ENCODE measurements at places on chromosomes 5 and 9.

GRCh38 chr5:1214936-1215220, 10.3 kb upstream of the SLC6A18 start:
- DNase-seq = no peak

- no peak for DNase-seq
Measured at GRCh38 chr5:100761192-100761591, 141.9 kb downstream of the ST8SIA4 start.

- no peak for DNase-seq
Measured at GRCh38 chr5:116669261-116670031, 94.8 kb upstream of the SEMA6A start.

GRCh38 chr9:104838958-104839357, 75.0 kb downstream of the NIPSNAP3B start:
- DNase-seq = no peak

DNA sequence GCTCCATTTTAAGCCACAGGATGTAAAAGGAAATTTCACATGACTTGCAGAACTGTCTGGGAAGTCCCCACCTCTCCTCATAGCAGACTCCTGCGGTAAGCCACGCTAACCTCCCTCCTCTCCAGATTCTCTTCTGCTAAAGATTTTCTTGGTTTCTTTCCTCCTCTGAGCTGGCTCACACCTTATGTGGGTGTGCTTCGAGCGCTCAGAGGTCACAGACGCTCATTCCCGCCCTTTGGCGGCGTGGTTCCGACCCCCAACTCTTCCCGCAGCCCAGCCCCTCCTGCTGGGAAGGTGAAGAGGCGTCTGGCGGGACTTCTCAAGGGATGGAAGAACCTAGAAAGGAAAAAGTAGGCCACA, 32.9 kb upstream of the CDK20 start:
- no peak for DNase-seq

DNA sequence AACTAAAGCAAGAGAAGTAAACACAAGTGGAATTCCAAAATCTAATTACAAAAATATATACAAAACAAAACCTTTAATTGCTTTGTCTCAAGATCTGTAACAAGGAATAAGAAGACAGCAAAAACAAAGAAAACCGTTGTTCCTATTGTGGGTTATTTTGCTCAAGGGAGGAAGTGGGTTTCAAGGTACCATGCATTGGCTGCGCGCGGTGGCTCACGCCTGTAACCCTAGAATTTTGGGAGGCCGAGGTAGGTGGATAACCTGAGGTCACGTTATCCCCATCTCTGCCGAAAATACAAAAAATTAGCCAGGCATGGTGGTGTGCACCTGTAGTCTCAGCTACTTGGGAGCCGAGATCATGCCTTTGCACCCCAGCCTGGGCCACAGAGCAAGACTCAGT, 12.1 kb upstream of the IQGAP2 start:
- DNase-seq = no peak

GRCh38 chr5:91243286-91243685, 139.8 kb downstream of the ARRDC3 start:
- DNase-seq = no peak

DNA sequence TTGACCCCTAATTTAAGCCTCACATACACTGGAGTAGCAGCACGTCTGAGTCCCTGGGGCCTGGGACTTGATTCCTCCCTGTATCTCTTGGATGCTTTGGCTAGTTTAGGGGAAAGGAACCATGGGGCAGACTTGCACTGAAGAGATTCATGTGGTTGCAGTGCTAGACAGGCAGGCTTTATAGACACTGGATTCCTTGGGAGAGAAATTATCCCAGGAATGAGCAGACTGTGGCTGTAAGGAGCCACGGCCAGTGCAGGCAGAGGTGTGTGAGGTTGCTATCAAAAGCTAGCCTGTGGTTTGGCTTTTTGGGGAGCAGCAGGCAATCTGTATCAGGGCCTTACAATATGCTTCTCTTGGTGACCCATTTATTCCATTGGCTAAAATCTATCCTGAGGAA, 20.5 kb upstream of the PITX1 start:
- no peak for DNase-seq

DNA sequence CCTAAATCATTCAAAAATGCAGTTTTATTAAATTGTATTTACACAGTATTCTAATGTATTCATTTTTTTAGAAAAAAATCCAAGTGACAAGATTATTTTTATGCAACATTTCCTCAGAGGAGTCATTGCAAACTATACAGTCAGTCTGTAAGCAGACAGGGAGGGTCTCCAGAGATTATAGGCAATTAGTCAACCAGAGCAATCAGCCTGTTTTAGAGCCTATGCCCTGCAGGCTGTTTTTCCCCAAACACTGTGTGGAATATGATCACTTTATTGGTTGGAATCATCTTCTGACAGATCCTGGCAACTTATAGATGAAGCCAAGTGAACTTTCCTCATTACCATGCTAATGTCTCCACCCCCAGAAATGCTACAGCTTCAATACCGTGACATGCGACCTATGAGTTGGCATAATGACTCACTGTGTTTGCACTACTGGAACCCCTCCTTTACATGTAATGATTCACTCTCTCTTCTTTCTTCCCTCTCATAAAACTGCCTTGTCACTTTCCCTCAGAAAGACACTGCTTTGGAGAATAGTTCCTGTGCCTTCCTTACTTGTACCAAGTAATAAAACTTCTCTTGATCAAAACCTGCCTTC, 577.7 kb upstream of the FTMT start:
- DNase-seq = peak; percentile 83

DNA sequence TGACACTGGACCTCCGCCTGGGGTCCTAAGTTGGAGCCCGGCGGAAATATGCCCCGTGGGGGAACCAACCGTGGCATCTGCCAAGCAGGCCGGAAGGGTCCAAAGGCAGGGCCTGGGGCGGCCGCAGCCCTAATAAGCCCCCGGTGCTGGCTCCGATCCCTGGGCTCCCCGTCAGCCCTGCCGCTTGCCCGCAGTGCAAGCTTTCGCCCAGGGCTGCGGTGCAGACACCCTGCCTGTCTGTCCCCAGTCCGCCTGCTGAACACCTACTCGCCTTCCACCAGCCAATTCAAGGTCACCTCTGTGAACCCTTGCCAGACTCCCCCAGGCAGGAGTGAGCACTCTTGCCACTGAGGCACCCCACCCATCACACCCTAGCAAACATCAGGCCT, 502 bp upstream of the PTGR1 start:
- DNase-seq = no peak

DNA sequence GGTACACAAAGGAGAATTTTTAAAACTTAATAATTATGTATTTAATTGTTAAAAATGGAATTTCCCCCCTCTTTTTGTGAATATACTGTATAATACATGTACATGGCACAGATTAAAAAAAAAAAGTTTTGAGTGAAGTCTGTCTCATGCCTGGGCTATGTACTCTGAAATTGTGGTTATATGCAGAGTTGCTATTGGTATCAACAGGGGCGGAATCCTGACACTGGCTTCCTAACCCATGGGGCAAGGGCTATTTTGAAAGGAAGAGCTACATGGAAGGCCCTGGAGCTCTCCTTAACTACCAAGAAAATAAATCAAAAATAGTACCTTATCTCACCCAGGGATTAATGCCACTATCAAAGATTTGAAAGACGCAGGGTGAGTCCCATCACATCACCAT, 865 bp upstream of the FAM193B start:
- DNase-seq = no peak

GRCh38 chr9:29751226-29751625, 2177.9 kb upstream of the C9orf72 start:
- no peak for DNase-seq

- DNase-seq = no peak
Measured at GRCh38 chr5:16784088-16784487, 152.0 kb downstream of the MYO10 start.

GRCh38 chr5:154271936-154272514, 81.5 kb downstream of the GALNT10 start:
- DNase-seq = no peak

GRCh38 chr9:16653491-16654399, 216.7 kb downstream of the BNC2 start:
- DNase-seq = no peak

GRCh38 chr5:148491793-148492184, 108.0 kb downstream of the FBXO38 start:
- DNase-seq = no peak

GRCh38 chr9:19371942-19372341, 8.1 kb downstream of the RPS6 start:
- DNase-seq = no peak

GRCh38 chr9:117480253-117480652, 65.4 kb upstream of the ASTN2 start:
- no peak for DNase-seq

DNA sequence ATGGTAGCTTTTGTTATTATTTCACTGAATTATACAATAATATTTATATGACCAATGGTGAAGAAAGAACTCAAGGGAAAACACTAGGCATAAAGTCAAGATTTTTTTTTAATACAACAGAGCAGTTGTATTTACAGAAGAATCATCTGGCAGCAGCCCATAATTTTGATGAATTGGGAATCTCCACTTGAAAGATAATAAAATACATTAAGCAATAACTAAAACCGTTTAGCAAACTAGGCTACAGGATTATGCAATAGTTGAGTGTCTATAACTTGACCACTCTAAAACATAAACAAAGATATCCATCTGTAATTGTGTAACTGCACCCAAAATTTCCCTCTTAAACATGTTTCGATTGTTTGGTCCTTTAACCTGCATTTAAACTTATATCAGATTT, 80.8 kb downstream of the SNCAIP start:
- DNase-seq = no peak

DNA sequence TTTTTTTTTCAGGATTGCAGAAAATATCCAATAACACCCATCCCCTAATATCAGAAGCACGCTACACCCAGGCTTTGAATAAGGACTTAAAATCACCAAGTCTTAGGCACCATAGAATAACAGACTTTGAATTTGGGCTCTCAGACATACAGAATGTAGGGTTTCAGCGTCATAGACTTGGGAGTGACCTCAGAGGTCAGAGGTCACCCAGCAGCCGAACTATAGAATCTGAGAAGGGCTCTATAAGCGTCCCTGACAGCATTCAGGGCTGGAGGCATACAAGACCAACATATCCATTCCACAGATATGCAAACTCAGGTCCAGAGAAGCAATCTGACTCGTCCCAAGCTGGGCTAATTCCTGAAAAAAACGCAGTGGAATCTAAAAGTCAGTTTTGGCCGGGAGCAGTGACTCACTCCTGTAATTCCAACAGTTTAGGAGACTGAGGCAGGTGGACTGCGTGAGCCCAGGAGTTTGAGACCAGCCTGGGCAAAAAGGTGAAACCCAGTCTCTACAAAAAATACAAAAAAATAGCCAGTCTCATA, 34.7 kb downstream of the SLC6A7 start:
- peak; percentile 14 for DNase-seq

DNA sequence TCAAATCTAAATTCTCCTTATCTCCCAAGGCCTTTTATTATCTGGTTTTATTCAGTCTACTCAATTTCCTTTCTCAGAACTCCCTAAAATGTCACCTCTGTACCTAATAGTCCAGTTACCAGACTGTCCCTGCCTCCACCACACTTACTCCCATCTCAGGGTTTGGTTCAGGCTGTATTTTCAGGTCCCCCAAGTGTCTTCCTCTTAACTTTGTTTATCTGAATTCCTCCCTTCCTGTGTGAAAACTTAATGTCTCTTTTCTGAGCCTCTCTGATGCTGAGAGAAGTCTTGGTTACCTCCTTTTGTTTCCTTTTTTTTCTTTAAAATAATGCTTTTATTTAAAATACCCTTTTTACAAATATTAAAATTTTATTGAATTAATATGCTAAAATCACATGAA, 133.4 kb downstream of the PAM start:
- DNase-seq = no peak

- DNase-seq = no peak
Measured at GRCh38 chr5:146910239-146910638, 31.7 kb upstream of the PPP2R2B start.

DNA sequence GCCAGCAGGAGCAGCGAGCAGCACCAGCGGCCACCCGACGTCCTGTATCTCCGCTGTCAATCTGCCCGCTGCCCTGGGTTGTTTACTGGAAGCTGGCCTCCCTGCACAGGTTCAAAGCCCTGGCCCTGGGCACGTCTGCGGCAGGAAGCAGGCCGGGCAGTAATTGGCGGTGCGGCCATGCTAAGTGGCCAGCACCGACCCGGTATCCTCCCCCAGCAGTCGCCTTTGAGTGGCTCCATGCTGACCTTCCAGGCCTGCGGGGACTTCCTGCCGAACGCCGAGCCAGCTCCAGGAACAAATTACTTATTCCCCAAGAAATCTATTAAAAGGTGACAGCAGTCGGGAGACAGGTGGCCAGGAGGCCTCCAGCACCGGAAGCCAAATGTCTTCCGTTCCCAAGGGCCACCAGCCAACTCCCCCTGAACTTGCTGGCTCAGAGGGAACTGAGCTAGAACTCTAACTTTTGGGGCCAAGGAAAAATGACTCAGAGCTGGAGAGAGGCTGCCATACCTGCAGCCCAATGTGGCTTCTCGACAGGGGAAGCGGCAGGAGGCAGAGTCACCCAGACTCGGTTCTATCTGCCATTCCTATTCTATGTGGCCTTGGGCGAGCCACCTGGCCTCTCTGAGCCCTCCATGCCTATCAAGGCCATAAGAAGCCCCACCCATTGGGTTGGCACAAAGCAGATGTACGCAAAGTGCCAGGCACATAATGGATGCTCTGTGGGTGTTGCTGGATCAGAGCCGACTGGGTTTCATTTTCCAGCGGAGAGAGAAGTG, 13.7 kb upstream of the PSMB7 start:
- no peak for DNase-seq

GRCh38 chr5:144659634-144660227, 489.1 kb downstream of the KCTD16 start:
- no peak for DNase-seq

DNA sequence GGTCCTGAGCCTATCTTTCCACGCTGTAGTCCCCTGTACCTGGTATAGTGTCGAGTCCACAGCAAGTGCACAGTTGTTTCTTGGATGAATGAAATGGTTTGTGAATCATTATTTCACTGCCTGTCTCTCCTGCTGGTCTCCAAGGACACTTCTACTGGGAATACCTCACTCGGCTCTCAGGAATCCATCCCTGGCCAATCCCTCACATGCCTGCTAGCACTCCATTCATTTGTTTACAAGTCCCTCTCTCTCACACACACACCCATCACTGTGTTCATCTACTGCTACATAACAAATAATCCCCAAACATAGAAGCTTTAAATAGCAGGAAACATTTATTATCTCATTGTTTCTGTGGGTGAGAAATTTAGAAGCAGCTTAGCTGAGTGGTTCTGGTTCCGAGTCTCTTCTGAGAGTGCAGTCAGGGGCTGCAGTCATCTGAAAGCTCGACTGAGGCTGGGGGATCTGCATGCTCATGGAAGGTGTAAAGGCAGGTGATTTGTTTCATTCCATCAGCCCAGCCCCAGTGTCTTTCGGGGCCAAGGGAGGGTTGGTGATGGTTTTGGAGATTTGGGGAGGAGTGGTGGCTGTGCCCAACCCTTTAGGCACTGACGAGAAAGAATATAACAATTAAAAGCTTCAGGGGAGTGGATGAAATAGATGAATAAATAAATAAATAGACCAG, 132.7 kb upstream of the IER5L start:
- DNase-seq = no peak

- no peak for DNase-seq
Measured at GRCh38 chr9:28956116-28956880, 1383.0 kb upstream of the C9orf72 start.

GRCh38 chr9:133813749-133814585, 75.8 kb upstream of the SARDH start:
- no peak for DNase-seq
